ENCODE measurements at places on chromosomes 5 and 9.

DNA sequence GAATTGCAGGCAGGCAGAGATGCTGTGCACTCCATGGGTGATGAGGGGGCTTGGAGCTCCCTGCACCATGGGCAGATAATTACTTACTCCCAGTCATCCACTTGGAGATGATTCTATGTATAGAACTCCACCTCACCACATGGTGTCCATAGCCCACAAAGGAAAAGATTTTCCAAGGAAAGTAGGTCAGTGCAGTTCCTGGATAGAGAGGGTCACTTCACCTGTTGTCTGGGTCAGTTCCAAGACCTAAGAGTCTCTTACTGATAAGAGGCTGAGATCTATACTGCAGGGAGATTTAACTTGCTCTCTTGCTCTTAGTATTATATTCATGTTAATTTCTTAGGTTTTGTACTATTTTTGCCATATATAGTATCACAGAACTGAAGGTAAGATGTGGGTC lies 113.9 kb upstream of the BRINP1 start:
- no peak for DNase-seq

DNA sequence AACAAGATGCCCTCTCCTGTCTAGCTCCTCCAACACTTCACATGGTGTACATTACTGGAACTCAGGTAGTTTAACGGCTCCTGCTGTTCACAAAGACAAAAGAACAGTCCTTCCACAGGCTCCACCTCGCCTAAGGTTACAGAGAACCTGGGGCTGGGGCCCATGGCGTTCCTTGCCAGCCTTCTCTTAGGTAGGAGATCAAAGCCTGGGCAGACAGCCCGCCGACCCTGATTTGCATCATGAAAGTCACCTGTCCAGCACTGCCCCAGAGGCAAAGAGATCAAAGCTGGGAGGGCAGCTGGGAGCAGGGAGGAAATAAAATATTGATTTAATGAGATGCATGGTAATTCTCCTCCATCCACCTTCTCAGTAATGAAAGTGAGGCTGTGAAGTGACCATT lies 115.0 kb upstream of the SLIT3 start:
- no peak for DNase-seq

- no peak for DNase-seq
Observed at GRCh38 chr5:148902478-148902877, 76.1 kb downstream of the ADRB2 start.

DNA sequence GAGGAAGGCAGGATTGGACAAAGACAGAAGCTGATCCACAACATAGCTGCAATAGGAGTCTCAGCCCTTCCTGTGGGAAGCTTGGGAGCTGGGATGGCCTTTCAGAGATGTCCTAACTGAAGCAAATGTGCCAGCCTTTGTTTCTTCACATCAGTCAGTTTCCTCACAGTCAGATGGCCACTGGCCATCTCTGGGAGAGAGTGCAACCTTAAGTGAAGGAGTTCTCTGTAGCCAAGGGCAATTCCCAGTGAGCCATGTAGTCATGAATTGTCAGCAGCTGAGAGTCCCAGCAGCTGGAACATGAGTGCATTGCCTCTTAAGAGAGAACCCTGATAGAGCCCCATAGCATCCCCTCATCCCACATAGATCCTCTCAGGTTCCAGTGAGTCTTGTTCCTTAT lies 89.1 kb upstream of the LIFR start:
- DNase-seq, result no peak

- no peak for DNase-seq
Observed at GRCh38 chr9:97830884-97831829, 21.9 kb upstream of the FOXE1 start.

DNA sequence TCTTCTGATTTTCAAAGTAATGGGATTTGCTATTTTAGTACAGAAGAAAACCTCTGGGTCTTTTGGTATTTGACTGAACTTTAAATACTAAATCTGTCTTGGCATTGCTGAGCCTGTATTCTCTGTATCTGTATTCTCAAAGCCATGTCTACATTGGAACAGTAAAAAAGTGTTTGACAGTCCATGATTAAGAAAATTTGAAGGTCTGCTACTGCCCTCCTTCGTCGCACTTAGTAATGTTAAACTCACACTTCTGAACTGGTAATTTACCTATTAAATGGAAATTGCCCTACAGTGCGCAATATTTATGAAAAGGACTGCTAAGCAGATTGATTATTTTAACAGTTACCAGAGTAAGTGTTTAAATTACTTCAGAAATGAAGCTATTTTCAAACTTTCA lies 165.7 kb upstream of the SMC2 start:
- DNase-seq, result no peak

DNA sequence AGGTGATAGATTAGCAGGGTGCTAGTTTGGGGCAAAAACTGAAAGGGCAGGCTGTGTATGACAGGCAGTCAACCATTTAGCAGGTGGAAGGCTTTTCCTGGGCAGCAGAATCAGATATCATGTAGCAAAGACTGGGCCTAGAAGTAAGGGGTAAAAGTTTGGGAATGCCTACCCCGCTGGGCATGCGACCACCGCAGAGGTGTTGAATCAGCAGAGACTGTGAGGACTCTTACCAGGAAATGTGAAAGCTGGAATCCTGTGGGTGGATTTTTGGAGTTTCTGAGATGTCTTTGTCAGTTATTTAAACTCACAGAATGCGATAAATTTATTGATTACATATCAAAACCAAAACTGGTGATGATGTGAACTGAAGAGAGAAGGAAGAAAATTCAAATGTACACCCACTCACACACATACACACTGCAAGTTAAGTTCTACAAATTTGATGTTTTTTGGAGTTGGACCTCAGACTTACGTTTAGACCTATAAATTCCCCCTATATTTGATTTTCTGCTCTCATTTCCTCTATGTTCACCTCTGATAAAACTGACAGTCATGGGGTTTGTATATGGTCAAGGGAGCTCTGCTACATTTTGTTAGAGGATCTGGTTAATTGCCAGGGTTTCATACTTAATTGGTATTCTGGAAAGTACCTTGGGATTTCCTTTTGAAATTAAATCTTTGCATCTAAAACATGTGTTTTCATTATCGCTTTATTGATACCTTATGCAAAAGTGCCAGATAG lies 333.6 kb downstream of the CSNK1G3 start:
- DNase-seq, result no peak

DNA sequence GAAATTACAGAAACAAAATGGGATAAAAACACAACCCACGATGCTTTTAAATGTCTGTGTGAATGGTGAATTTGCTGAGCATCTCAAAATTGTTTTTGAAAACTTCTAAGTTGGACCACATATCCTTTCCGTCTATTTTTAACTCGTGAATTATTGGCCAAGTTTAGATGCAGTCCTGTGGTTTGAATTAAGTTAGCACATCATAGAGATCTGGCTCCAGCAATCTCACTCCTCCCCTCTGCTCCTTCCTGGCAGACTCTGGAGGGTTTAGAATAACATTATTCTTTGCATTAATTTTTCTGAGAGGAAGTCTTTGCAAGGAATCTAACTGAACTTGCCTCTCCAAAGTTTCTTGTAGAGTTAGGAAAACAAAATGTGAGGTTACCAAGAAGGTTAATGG lies 14.5 kb upstream of the ANKRD55 start:
- DNase-seq, result no peak

GRCh38 chr5:138873466-138874221 lies 1.5 kb downstream of the LRRTM2 start:
- DNase-seq, result no peak

DNA sequence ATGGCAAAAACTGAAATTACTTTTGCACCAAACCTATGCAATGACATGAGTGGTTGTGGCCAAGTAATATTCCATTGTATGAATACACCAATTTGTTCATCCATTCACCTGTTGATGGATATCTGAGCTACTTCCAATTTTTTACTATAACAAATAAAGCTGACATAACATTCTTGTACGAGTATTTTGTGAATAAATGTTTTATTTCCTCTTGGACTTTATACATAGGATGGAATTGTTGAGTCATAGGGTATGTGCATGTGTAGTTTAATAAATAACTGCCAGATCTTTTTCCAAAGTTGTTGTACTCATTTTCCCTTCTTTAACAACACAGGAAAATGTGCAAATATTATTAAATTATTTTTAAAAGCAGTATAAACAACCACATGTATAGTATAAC lies 146.1 kb upstream of the ZNF462 start:
- DNase-seq, result no peak

DNA sequence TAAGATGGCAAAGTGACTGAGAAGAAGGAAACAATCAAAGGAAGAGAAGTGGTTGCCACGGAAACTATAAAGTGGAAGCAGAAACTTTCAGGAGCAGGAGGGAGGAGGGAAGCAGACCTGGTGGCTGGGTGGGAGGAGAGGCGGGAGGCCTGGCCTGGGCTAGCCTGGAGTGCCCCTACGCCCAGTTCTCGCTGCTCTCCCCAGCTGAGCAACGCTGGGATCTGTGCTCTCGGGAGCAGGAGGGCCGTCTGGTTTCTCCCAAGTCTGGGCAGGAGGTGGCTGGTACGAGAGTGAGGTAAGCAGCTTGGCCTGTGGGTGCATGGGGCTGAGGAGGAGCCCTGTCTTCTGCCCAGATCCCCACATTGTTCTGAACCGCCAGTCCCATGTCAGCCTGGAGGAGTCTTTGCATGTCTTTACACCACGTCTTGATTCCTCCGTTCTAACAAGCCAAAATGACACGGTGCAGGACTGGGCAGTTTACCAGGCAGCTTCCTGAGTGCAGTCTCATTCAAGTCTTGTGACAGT lies 15.0 kb upstream of the DAB2IP start:
- no peak for DNase-seq

DNA sequence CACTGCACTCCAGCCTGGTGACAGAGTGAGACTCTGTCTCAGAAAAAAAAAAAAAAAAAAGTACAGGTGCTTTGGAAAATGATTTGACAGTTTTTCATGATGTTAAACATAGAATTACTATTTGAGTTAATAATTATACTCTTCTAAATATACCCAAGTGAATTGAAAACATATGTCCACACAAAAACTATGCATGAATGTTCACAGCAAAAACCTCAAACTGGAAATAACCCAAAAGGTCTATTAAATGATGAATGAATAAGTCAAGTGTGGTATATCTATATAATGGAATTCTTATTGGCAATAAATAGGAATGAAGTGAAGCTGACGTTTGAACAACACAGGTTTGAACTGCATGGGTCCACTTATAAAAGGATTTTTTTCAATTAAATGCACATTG lies 207.2 kb upstream of the DAB2 start:
- no peak for DNase-seq
